ENCODE measurements at places on chromosomes 2 and 18. TPM values are rescaled to one million over a fixed set of nuclear protein-coding genes. Genes with fewer than 3 reads are reported as not detected.

POTEJ gene
- 0.17 TPM for total RNA-seq

NMS gene
- total RNA-seq = not detected

SETBP1 gene
- total RNA-seq = 9.6 TPM

REG1B gene
- total RNA-seq = not detected

DSC3 gene
- total RNA-seq = 0.27 TPM

CD8B gene
- total RNA-seq = 1.8 TPM

EEF1B2 gene
- total RNA-seq = 557 TPM

ATP6V1C2 gene
- 1.4 TPM for total RNA-seq

THOC1 gene
- 17.8 TPM for total RNA-seq

DNAJB2 gene
- 71.1 TPM for total RNA-seq

EDAR gene
- total RNA-seq = 1.1 TPM

RMDN2 gene
- 26.5 TPM for total RNA-seq

NLRC4 gene
- 0.22 TPM for total RNA-seq

RAB17 gene
- total RNA-seq = 32.5 TPM

SP9 gene
- total RNA-seq = not detected

DSG4 gene
- total RNA-seq = 0.27 TPM

FER1L5 gene
- not detected for total RNA-seq

MDH1B gene
- 0.37 TPM for total RNA-seq

MFSD2B gene
- total RNA-seq = not detected
